ENCODE measurements at places on chromosomes 6 and 20.

GRCh38 chr6:149130090-149130489, 187.4 kb upstream of the TAB2 start:
- DNase-seq = no peak

GRCh38 chr6:36676141-36677058, 2.1 kb upstream of the CDKN1A start:
- no peak for DNase-seq

GRCh38 chr6:105482921-105483320, 80.0 kb upstream of the PREP start:
- DNase-seq = no peak

DNA sequence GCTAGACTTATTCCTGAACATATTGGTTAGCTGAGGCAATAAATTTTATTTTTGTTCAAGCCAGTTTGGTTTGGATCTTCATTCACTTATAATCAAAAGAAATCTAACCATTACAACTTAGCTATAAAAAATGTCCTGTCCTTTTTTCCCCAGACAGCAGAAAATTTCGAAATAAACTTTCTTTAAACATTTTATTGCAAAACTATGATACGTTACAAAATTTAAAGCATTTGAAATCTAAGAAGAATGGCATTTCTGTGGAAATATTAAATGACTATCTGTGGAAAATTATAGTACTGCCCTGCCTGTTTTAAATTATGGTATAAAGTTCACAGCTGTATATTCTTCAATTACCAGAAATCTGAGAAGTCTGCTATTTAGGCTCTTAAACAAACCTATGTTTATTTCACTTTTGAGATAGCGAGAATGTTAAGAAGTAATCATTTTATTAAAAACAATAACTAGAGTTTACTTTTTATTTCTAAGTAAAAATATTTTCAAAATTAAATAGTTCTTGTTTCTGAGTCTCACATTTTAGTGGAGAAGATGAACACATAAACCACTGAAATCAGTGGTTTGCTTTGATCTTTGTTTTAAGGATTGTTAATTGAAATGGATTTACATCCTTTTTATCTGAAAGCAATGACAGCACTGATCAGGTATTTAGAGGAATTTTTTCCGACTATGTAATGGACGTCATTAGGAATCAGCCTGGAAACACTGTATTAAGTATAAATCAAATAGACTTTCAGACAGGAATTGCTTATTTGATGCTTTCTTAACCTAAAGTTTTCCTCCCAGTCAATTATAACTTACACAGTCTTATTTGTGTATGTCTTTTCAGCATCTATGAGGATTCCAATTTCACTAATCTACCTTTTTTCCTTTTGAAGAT, 553.7 kb downstream of the COL12A1 start:
- no peak for DNase-seq

Data from activated effector memory CD4-positive, alpha-beta T cell treated with Interleukin-2 at 50 U/mL for 16 hours (primary cell).